ENCODE measurements at places on chromosomes 6 and 20.

DNA sequence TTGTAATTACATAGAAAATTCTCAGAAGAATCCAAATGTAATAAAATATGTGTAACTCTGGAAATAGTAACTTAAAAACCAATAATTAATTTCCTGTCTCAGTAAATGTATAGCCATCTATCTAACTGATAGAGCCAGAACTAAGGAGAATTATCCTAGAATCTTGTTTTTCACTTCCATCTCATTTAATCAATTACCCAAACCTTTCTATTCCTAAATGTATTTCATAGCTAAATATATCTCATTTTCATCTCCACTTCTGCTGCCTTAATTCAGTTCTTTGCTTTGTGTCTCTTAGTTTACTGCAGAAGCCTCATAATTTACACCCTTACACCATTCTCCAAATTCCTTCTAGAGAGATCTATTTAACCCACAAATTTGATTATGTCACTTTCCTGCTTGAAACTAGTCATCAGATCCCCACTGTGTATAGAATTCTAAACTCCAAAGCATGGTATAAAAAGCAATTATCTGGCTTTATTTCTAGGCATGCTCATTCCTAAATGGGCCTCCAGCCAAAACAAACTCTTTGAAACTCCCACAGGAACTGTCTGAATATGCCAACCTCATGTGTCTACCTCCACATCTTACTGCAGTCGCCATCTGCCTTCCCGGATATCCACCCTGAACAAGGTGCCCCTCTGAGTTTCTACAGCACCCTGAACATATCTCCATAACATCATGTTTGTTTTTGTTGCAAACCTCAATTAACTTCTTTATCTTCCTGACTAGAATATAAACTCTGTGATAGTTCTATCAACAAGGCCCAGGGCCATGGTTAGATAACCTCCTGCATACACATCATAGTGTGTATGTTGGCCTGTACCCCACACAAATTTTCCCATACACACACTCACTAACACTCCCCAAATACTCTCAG is 70.5 kb upstream of the ADTRP start:
- no peak for DNase-seq

GRCh38 chr6:53044071-53044470 is 21.1 kb upstream of the FBXO9 start:
- no peak for DNase-seq

DNA sequence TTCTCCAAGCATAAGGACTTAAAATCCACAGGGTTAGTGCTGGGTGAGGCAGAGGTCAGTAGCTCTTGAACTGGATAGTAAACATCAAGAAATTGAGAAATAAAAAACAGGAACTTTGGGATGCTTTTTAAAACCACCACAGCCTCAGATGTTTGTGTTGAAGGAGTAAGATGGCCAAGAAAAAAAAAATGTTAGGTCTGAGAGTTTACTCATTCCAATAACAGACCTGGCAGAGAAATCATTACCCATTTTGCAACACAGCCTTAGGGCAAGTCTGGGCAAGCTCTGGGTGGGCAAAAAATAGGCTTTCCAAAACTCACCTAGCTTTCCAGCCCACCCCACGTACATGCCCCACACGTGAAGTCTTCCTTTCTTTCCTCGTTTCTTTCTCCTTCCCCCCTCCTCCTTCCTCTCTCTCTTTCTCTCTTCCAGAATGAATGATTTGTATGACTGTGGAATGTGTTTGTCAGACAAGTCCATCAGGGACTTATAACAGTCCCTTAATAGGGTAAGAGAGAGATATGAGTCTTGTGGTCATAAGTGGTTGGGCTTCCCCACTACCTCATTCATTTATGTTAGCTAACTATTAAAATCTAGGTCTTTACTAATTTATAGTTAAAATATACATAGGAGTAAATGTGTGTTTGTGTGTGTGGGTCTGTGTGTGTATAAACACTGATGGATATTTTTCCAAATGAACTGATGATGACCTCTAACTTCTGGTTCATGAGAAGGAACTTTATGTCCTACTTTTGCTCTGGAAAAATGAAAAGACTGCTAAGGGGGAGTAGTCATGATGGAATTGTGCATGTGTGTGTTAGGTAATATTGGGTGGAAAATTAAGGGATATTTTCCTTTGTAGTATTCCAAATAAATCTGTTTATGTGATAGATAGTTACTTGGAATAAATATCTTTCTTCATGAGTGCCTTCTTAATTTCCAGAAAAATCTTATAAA is 18.0 kb upstream of the DSE start:
- DNase-seq, result no peak

- DNase-seq, result no peak
These were observed 123.7 kb upstream of the EXOC2 start for GRCh38 chr6:816510-817084.

- no peak for DNase-seq
These were observed 233.2 kb downstream of the LRFN2 start for GRCh38 chr6:40353967-40354452.

- no peak for DNase-seq
These were observed 8.1 kb downstream of the SCRT2 start for GRCh38 chr20:667351-668034.

DNA sequence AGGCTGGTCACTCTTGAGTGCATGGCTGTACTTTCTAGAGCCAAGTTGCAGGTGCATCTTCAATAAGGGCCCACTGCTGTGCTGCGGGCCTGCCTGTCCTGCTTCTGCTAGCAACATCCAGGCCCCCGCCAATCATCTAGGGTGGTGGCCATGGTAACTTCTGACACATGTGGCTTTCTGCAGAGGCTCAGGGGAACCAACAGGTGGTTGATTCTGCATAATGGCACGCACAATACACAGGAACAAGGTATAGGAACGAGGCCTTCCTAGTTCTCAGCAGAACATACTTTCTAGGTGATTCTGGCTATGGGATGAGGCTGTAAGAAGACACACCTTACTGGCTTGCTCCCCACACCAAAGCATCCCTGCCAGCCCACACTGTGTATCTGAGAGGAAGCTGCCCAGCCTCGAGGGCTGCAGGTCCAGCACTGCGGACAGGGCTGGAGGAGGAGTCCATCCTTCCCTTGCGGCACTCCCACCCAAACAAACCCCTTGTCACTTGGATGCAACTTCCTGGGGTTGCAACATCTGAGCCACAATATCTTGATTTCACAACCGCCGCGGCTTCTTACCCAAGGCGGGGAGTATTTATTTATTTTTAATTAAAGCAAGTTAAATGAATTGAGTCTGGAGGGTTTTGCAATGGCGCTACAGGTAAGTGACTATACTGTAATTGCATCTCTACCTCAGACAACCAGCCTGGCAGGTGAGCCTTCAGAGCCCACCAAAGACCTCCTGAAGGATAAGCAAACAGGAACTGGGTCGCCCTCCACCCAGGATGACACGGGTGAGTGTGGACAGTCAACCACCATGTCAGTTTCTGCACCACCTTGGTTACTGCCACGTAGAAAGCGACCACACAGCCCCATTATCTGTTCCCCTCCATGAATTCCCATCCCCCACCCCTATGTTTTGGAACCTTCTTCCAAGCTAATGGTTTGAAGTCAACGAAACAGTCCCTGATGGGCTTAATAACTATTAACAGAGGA is 49.6 kb downstream of the SULF2 start:
- no peak for DNase-seq

DNA sequence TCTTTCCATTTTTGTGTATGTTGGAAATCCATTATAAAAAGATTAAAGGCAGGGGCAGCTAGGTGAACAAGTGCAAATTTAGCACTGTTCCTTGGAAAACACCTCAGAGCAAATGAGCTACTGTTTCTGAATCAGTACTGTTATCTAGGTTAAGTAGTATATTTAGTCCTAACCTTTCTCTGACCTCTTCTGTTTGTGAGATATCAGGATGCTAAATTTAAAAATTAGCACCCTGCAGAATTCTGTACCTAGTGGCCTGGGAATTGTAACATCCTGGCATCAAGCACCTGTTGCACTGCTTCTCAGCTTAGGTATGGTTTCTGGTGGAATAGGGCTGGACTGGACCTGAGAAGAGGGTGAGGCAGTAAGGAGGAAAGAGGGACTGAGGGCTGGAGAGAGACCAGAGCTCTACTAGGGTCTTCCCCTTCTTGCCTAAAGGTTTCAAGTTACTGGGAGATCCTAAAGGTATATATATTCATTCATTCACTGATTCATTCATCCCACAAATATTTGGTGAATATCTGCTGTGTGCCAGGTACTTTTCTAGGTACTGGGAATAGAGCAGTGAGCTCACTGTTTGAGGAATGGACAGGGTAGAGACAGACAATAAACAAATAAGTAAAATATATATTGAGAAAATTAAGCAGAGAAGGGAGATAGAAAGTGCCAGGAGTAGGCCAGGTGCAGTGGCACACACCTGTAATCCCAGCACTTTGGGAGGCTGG is 5.2 kb downstream of the ZNF76 start:
- no peak for DNase-seq

GRCh38 chr6:36479256-36479655 is 36.5 kb downstream of the KCTD20 start:
- no peak for DNase-seq

GRCh38 chr20:59578436-59579403 is 25.6 kb upstream of the PHACTR3 start:
- DNase-seq, result peak; percentile 65

DNA sequence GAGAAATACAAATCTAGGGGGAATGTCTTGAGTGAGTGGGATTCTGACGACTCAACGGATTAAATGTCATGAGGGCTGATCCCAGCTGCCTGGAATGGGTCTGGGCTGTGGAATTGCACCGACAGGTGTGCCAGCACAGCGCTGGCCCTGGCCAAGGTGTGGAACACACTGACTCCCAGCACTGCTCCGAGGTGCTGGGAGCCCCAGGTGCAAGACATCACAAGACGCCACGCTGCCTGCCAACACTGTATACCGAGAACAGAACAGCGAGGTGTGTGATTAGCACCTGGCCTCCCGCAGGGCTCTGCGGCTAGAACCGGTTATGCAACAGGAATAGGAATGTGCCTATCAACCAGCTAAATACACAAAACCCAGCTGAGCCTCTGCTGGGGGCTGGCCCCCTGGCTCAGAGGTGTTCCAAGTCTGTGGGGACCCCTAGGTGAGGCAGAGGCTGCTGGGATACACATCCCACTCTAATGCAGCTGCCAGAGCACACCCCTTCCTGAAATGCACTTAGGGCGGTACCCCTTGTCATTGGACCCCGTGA is 24.8 kb upstream of the APMAP start:
- peak; percentile 87 for DNase-seq

DNA sequence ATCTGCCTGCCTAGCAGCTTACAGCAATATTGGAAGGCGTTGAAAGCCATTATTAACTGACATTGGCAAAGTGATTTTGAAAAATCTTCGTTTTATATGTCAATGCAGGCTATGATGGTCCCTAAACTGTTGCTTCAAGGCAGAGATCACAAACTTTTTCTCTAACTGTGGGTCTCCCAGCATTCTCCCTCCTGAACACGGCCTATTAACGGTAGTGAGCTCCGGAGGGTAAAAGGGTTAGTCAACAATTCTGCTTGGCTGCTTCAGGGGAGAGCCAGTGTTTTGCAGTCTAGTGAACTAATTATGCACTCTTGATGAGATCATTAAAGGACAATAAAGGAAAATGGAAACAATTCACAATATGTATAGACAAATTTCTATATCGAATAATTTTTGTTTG is 261.8 kb upstream of the QKI start:
- DNase-seq, result no peak

DNA sequence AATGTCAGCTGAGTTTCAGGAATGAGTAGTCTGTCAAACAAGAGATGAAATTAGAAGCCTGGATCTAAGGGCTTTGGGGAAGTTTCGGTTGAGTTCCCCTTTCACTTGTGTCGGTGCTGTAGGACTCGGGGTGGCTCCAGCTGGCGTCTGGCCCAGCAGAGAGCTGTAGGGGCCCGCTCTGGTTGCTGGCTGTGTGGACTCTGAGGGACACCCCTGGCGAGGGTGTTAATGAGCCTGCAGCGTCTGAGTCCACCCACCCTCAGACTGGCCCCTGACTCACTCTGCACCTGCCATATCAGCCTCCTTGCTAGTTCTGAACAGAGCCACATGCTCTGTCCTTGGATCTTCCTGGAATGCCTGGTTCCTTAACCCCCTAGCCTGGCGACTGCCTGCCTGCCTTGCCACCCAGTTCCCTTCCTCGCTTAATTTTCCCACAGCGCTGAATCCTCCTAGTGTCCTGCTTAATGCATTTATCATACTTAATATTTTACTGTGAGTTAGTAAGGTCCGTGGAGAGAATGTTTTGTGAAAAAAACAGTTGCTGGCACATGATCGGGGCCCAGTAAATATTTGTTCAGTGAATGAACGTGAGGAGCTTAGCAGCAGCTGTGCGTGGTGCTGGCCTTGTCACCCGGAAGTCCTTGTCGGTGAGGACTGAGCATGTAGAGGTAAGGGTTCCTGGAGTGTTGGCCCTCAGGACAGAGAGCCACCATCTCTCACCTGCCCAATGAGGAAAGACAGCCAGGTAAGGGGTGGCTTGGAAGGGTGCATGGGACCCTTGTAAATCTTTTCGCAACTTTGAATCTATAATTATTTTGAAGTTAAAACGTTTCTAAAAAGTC is 1.6 kb downstream of the DNAJC5 start:
- no peak for DNase-seq

- DNase-seq, result no peak
These were observed 72.4 kb downstream of the ATG5 start for GRCh38 chr6:106253172-106253571.

DNA sequence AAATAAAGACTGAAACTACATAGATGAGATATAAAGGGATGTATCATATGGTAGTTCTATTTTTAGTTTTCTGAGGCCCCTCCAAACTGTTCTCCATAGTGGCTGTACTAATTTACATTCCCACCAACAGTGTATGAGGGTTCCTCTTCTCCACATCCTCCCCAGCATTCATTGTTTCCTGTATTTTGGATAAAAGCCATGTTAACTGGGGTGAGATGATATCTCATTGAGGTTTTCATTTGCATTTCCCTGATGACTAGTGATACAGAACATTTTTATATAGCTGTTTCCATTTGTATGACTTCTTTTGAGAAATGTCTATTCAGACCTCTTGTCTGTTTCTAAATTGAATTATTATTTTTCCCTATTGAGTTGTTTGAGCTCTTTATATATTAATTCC is 229.3 kb downstream of the RFPL4B start:
- DNase-seq, result no peak

DNA sequence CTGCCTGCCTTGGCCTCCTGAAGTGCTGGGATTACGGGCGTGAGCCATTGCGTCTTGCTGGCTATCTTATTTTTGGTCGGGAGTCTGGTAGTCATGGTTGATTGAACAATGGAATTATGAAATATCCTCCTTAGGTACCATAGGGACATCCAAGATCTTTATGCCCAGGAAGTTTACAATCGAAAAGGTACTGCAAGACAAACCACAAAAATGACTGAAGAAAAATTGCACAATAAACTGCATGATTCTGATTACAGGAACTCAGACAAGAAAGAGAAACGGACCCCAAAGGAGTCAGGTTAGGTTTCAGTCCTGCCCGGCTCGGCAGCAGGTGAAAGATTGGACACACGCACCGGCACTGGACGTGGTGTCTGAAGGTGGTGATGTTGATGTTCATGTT is 5.3 kb downstream of the SLC26A8 start:
- DNase-seq, result no peak

DNA sequence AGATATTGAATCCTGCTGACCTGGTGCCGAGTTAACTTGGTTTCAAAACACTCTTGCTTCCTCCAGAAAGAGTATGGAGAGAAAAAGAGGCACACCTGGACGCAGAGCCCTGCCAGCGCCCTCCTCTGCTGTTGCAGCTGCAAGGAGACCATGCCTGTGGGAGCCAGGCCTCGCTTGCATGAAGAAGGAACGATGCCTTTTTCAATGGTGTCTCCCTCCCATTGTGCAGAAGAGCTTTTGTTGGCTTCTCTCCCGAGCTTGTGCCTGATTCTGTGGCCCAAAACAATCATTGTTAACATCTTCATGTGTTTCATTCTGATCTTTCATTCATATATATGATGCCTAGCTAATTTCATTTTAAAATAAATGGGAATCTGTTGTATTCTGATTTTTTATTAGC is 98.1 kb downstream of the FAM120B start:
- DNase-seq, result no peak

- no peak for DNase-seq
These were observed 40.4 kb upstream of the POPDC3 start for GRCh38 chr6:105220186-105220585.
